ENCODE measurements at places on chromosomes 6 and 20. TPM values are rescaled to one million over a fixed set of nuclear protein-coding genes. Genes with fewer than 3 reads are reported as not detected.

HCRTR2 gene
- 0.24 TPM for total RNA-seq

GNRH2 gene
- not detected for total RNA-seq

PKIB gene
- 0.72 TPM for total RNA-seq

SH3BGRL2 gene
- 0.59 TPM for total RNA-seq

ZNF165 gene
- total RNA-seq = 1.1 TPM

PLEKHG1 gene
- 0.12 TPM for total RNA-seq

TP53INP2 gene
- 7.1 TPM for total RNA-seq

FAM209B gene
- total RNA-seq = not detected

Measured in RPMI7951 (cell line).